ENCODE measurements at places on chromosomes 7 and 10.
A peak's percentile ranks its signal among the peaks of the same experiment; 100 is the strongest.

DNA sequence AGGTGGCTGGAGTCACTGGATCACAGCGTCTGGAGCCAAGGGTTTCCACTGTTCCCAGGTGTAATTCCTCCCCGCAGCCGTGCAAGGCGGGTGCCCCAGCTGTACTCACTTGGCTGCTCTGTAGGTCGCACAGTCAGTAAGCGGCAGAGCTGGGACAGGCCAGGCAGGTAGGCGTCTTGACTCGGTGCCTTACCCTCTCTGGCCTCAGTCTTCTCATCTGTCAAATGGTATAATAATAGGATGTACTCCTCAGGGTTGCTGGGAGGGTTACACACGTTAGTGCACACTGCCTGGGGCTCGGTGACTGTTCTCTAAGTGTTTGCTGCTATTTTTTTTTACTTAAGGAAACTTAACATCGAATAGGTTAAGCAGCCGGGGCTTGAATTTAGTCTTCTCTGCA lies 27.0 kb downstream of the MYL10 start:
- DNase-seq, result no peak

GRCh38 chr10:120969219-120969645 lies 118.1 kb downstream of the WDR11 start:
- no peak for DNase-seq

DNA sequence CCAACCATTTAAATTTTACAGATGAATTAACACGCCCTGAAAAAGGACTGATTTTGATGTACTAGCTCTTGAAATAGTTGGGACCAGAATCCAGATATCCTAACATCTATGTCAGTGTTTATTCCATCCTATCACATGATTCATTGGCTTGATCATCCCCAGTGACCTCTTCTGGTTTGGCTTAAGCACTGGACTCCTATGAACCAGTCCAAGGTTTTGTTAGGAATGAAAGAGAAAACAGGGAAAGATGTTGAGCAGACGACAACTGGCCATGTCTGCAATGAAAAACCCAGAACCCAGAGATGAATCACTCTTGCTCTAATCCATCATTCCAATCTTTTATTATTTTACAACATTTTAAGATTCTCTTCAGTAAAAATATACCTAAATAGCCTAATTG lies 1080.9 kb downstream of the SORCS1 start:
- no peak for DNase-seq

GRCh38 chr10:32378363-32379317 lies 31.7 kb upstream of the EPC1 start:
- DNase-seq, result peak; percentile 85

DNA sequence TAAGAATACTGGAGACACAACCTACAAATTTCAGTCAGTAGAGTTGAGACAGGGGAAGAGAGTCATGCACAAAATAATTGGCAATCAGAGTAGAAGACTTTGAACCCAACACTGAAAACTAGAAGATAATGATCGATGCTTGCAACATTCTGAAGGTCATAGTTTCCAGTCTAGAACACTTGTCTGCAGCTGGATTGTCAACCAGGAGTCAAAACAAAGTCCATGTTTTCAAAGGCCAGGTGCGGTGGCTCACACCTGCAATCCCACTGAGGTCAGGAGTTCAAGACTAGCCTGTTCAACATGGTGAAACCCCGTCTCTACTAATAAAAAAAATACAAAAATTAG lies 26.8 kb upstream of the SMURF1 start:
- no peak for DNase-seq

- DNase-seq, result no peak
Measured at GRCh38 chr7:117667456-117667855, 187.6 kb downstream of the CFTR start.

DNA sequence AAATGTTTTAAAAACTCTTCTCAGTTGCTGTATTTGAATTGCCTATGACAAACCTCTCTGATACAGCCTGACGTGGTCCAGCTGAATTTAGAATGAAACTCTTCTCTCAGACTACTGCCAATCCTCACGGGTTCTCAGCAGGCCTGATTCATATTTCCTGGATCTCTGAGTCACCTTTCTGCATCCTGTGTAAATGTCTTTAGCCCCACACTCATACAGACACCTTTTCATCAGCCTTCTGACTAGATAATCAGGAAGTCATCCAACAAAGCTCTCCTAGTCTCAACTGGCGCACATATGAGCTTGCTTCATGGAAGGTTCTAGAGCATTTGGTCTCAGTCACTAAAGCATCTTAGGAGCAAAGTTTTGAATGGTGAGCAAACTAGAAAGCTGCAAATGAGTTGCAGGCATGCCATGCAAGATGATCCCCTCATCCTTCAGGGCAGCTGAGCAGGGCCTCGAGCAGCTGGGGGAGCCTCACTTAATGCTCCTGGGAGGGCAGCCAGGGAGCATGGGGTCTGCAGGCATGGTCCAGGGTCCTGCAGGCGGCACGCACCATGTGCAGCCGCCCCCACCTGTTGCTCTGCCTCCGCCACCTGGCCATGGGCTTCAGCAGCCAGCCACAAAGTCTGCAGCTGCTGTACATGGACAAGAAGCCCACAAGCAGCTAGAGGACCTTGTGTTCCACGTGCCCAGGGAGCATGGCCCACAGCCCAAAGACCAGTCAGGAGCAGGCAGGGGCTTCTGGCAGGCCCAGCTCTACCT lies 182.8 kb downstream of the ARHGAP12 start:
- peak; percentile 7 for DNase-seq

DNA sequence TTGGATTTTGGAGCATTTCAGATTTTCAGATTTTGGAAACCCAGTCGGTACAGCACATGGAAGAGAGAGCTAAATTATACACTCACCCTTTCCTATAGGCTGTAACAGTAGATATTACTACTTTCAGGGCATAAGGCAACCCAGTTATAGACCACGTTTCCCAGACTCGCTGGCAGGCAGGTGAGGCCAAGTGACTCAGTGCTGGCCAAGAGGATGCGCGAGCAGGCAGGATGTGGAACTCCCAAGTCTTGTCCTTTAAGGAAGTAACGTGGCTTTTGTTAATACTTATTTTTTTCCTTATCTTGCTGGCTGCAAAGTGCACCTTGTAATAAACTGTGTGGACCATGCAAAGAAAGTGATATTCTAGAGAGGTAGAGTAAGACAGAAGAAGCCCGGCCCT lies 1160.1 kb downstream of the GATA3 start:
- no peak for DNase-seq

DNA sequence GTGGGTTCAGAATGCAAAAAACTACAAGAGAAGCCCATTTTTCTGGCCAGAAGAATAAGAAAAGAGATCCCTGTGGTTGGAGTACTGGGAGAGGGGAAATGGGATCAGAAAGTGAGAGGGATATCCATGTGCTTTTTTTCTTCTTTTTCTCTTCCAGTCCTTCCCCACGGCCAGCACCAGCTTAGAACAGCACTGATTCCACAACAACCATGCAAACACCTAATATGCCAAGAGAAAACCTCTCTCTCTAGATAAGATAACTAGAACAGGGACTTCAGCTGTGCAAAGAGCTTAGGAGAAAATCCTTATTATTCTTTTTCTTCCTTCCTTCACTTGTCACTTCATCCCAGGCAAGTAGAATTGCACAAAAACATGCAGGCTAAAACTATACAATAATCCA lies 83.5 kb downstream of the ELAPOR2 start:
- no peak for DNase-seq

- DNase-seq, result peak; percentile 77
Measured at GRCh38 chr7:130430841-130431666, 9.8 kb downstream of the CEP41 start.

Measured in NCI-H2081 (cell line).